NCI-H1105 treated with DMSO at 0.1 percent for 48 hours (cell line): ENCODE measurements at places on chromosomes 7 and 10.

DNA sequence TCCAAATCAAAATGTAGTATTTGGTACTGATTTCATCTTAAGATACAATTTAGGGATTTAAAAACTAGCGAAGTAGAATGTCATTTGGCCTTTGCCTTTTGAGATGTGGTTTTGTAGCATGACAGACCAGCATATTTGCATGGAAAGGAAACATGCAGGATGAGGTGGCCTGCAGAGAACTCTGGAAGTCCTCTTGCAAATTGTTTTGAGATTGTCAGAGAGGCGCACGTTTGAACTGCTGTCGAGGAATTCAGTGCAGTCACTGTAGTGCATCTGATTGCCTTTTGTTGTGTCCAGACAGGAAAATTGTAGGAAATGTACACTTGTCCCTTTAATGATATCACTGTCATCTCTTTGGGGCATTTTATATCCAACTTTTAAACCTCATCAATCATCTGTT lies 136.7 kb downstream of the CELF2 start:
- DNase-seq, result no peak

GRCh38 chr7:158570449-158571170 lies 17.0 kb downstream of the PTPRN2 start:
- no peak for DNase-seq

DNA sequence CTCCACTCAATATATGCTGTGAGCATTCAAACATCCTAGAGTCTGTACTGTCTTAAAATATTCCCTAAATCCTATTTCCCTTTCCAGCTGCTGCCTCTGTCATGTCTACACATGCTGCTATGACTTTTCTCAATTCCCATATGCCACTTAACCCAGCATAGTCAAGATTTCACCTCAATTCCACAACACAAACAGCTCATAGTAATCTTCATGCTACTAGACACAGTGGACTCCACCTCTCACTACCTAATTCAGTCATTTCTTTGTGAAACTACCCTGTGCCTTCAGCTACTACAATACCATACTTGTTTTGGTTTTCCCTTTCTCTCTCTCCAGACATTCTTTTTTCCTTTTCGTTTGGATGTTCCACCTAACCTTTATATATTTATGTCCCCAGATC lies 45.5 kb downstream of the GSAP start:
- DNase-seq, result no peak

GRCh38 chr10:113643183-113643582 lies 20.7 kb downstream of the NRAP start:
- no peak for DNase-seq

DNA sequence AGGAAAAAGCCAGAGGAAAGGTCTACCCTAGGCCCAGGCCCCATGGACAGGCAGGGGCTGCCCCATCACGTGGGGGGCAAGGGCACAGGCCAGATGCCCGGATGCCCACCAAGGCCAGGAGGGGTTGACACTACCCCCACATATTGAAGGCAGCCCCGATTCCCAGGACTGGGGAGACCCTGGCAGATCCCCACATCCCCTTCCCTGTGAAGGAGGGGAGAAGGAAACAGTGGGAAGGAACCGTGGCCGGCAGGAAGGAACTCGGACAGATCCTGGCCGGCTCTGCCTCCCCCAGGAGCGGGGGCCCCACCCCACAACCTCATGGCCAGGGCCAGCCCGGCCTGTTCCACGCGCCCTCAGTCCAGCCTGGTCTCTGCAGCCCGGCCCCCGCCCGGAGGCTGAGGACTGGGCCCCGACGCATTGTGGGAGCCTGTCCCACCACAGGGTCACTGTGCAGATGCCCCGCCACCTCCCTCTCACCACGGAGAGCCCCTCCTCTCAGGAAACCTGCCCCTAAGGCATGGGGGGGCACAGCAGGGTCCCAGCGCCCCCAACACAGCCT lies 41.3 kb downstream of the PAPOLB start:
- no peak for DNase-seq

GRCh38 chr7:130440527-130441365 lies at the start of gene CEP41:
Gene CEP41, minus strand, starts transcription at chr7:130441016. Its CDS starts 50 bp downstream, at chr7:130440966.
- peak; percentile 96 for DNase-seq

DNA sequence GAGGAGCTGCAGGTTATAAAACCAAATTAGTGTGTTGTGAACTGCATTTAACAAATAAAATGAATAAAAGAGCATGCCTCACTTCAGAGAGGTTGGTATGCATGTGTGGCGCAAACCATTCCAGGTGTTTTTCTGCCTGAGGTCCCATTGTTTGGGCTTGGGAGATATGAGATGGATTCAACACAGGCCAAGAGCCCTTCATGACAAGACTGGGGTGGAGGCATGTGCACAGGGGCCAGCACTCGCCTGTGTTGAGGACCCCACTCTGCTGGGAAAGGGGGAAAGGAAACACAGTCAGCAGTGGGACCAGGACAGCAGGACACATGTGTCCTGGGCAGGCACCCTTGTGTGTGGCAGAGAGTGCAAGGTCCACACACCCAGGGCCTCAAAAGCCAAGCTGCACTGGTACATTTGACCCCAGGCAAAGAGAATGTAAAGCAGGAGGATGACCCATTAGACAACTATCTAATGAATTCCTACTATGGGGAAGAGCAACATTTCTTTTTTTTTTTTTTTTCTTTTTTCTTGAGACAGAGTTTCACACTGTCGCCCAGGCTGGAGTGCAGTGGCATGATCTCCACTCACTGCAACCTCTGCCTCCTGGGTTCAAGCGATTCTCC lies 9.2 kb upstream of the SLC18A3 start:
- DNase-seq, result no peak

GRCh38 chr10:3911241-3911640 lies 126.2 kb upstream of the KLF6 start:
- DNase-seq, result no peak

GRCh38 chr10:125880719-125881118 lies 373 bp downstream of the DHX32 start:
- no peak for DNase-seq

DNA sequence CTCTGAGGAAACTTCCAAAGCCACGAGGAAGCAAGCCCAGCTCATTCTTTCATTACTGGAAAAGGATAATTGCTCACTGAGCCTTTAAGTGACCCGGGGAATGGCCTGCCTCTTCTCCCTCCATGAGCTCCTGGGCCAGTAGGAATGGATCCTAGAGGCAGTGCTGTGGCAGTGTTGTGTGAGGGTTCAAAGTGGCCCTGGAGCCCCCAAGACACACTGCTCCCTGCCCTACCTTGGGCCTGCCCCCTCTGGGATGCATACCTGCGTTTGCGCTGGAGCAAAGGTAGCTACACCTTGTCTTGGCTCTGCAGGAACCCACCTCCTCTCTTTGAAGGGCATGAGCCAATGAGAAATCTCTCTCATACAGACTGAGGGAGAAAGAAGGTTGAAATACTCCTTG lies 115.8 kb upstream of the ANLN start:
- DNase-seq, result no peak

GRCh38 chr10:10800961-10801360 lies 216.7 kb upstream of the CELF2 start:
- DNase-seq, result no peak

DNA sequence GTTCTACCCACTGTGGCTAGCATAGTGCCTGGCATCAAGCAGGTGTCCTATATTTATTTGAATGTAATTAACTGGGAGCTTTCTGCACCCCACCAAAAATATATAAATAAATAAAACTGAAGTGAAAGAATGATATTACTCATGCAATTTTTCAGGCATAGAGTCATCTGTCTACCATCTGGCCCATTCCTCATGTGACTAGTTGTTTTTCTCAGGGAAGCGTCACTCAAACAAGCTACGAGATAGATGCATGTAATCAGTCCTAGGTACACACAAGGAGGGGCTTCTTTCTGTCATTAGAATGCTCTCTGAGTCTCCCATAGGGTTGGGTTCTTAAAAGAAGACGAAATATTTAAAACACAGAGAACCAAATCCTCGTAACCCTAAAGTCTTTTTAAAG lies 255.5 kb upstream of the KMT2E start:
- no peak for DNase-seq

- DNase-seq, result no peak
Measured at GRCh38 chr7:100371561-100372171, 1.6 kb upstream of the PILRA start.

GRCh38 chr7:36928718-36929117 lies 204.4 kb upstream of the AOAH start:
- DNase-seq, result no peak

- DNase-seq, result peak; percentile 36
Measured at GRCh38 chr7:43456200-43456599, 126.7 kb upstream of the STK17A start.

DNA sequence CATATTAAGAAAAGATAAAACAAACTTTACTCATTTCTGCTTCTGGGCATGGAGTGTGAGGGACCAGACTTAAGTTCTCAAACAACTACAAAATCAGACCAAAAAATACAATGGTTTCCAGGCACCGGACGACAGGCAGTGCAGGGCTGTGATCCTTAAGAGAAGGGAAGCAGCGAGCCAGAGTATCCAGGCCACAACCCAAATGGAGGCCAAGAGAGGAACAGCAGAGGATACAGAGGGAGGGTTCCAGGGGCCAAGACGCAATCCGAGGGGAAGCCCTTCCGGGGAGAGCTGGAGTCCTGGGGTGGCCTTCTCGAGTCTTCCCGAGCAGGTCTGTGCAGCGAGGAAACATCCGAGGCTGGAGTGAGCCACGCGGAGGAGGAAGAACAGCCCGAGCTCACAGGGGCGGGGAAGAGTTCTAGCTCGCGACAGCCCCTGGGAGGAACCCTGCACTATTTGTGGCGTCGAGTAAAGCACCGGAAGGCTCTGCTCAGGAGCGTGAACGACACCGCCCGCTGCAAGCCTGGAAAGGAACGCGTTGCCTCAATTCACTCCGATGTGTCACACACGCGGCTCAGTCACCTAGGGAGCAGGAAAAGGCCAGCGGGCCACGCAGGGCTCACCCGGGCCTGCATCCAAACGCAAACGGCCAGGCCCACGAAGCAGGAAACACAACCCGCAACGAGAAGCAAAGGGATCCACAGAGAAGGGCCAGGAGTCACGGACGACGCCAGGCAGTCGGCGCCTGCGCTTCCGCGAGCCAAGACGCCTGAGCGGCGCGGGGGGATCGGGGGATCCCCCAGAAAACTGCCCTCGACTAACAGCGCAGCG lies 933 bp upstream of the RNF32 start:
- no peak for DNase-seq

- DNase-seq, result no peak
Measured at GRCh38 chr7:40586197-40586596, 451.4 kb downstream of the SUGCT start.

GRCh38 chr7:42915356-42915755 lies 3.5 kb upstream of the C7orf25 start:
- no peak for DNase-seq

- DNase-seq, result no peak
Measured at GRCh38 chr10:131017566-131018285, 293.8 kb downstream of the TCERG1L start.

DNA sequence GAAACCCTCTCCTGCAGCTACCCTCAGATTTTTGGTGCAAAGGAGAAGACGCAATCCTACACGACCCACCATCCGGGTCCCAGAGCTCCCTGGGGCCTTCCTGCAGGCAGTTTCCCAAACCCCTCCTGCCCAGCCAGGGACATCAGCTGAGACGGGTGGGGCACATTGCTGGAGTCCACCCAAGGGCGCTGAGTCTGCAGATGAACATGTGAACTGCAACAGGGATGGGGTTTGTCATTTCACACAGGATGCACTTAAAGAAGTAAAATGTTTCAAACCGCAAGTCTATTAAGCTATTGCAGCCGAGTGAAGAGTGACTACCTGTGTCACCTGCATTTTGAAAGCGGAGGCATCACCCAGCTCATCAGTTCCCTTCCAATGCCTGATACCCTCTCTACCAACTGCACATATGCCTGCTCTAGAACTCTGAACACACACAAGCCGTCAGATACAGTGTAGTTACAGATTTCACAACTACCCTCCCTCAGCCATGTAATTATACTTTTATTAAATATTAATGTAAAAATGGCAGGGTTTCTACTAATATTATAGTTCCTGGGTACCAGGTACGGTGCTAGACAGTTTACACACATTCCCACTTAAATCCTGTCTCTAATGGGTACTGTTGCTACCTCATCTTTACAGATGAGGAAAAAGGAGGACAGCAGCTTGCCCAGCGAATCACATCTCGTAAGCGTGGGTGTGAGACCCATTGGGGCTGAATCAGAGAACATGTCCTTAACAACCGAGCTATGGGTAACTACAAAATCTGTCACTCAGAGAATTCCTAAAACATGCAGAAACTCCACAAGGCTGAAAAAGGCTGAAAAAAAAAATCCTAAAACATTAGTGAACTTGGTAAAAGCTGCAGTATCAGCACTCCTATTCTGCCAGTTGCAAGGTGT lies 71.2 kb downstream of the GRB10 start:
- DNase-seq, result no peak

DNA sequence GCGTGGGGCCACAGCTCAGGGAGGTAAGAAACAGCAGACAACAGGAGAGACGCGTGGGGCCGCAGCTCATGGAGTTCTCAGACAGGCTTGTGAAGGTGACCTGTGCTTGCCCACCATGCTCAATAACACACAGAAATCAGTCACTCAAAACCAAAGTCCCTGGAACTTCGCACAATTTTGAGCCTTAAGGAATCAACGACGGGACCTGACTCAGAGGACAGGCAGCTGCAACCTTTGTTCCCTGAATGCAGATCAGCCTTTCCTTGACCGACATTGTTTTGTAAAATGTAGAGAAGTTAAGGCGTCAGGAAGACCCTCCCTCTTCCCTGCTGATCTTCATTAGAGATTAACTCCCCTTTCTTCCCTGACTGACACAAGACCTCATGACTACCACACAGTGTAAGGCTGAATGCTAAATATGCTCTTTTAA lies 8.5 kb upstream of the KNDC1 start:
- DNase-seq, result no peak

DNA sequence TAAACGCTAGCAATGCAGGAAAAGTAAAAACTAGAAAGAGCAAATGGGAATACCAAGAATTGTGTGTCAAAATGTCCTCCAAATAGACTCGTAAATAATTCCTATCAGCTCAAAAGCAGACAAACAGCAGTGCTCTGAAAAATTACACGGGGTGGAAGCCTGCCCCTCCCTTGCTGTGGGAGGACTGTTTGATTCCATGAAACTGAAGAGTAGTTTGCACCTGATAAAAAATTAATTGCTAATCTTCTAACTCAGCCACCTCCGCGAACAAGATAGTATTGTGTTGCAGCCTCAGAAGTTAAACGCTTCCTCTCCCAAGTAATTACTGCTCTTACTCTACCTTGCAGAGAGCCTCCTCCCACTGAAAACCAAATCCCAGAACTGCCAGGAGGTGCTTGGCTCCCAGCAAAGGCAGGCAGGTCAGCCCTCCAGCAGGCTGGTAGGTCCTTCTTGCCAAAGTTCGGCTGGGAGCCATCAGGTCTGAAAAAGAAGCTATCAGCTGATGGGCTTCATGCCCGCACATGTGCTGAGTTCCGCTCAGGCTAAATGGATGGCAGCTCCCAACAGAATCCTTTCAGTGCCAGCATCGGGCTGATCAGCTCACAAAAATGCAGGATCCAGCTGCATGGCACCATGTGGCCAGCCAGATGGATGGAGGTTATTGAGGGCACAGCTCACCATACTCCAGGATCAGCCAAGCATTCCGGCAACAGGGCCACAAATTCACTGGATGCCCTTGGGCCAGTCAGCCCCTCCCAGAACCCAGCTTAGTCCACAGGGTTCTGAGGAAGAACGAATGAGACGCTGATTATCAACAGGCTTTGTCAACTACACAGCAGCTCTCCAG lies 37.1 kb downstream of the MAD1L1 start:
- DNase-seq, result peak; percentile 84

- peak; percentile 96 for DNase-seq
Measured at GRCh38 chr7:97012365-97013133, 7.2 kb downstream of the DLX6 start.

GRCh38 chr7:94041529-94041928 lies 37.4 kb upstream of the BET1 start:
- DNase-seq, result no peak

GRCh38 chr10:63506554-63506953 lies 14.6 kb upstream of the REEP3 start:
- DNase-seq, result no peak
